Tibial nerve (tissue), 4 donors: ENCODE measurements at places on chromosomes 1 and 21.

DNA sequence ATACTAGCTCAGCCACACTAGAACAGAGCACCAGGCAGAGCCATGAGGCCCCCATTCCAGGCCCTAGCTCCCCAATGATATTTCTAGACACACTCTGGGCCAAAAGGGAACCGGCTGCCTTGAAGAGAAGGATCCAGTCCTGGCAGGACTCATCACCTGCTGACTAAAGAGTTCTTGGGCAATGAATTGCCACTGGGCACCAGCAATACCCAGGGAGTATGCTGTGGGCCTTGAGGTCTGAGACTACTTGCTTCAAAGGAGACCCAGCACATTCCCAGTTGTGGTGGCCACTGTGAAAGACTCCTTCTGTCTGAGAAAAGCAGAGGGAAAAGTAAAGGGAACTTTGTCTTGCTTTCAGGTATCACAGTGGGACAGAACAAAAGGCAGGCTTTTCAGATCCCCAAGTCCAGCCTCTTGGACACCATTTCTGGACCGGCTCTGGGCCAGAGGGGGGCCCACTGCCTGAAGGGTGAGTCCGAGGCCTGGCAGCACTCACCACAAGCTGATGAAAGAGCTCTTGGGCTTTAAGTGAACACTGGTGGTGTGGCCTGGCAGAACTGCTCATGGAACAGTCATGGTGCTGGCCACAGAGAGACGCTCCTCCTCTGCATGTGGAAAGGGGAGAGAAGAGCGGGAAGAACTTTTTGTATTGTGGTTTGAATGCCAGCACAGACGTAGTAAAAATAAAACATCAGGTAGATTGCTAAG is 72.5 kb downstream of the CDC42BPA start:
- no peaks in the 10 kb centered on the region for H3K36me3 ChIP-seq
- H3K27ac ChIP-seq: no peak overlapping the region
- no peak overlapping the region for H3K4me3 ChIP-seq
- DNase-seq: no peak
- no peaks in the 10 kb centered on the region for H3K27me3 ChIP-seq
- H3K4me1 ChIP-seq: peaks cover 32% of the 10 kb centered on the region

- H3K27me3 ChIP-seq: no peaks in the 10 kb centered on the region
- DNase-seq: no peak
- H3K4me1 ChIP-seq: no peaks in the 10 kb centered on the region
- H3K36me3 ChIP-seq: no peaks in the 10 kb centered on the region
- no peak overlapping the region for H3K27ac ChIP-seq
Observed at GRCh38 chr1:198809247-198809646, 170.4 kb downstream of the PTPRC start.

DNA sequence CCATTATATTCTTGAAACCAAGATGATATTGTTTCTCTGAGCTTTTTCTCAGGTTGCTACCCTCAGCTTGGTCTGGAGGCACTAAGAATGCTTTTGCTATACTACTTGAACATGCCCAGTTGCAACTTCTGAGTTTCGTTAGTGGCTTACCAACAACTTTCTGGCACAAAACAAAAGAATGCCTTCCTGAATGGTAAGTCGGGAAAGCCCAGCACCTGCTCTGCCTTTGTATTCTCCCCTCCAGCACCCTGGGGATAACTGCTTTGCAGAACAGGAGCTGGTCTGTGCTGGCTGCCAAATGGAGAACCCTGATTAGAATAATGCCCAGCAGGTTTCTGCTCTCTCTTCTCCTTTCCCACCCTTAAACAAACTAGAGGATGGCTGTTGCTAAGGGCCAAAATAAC is 149.3 kb downstream of the TGFB2 start:
- H3K27ac ChIP-seq: no peak overlapping the region
- no peaks in the 10 kb centered on the region for H3K27me3 ChIP-seq
- no peak overlapping the region for H3K4me3 ChIP-seq
- no peak for DNase-seq

GRCh38 chr1:235199441-235199840 is 38.4 kb upstream of the RBM34 start:
- DNase-seq: no peak
- H3K4me3 ChIP-seq: no peak overlapping the region
- no peaks in the 10 kb centered on the region for H3K4me1 ChIP-seq

GRCh38 chr1:106968644-106969043 is 87.8 kb upstream of the PRMT6 start:
- no peak for DNase-seq
- H3K36me3 ChIP-seq: no peaks in the 10 kb centered on the region
- H3K4me3 ChIP-seq: no peak overlapping the region
- no peak overlapping the region for H3K27ac ChIP-seq

DNA sequence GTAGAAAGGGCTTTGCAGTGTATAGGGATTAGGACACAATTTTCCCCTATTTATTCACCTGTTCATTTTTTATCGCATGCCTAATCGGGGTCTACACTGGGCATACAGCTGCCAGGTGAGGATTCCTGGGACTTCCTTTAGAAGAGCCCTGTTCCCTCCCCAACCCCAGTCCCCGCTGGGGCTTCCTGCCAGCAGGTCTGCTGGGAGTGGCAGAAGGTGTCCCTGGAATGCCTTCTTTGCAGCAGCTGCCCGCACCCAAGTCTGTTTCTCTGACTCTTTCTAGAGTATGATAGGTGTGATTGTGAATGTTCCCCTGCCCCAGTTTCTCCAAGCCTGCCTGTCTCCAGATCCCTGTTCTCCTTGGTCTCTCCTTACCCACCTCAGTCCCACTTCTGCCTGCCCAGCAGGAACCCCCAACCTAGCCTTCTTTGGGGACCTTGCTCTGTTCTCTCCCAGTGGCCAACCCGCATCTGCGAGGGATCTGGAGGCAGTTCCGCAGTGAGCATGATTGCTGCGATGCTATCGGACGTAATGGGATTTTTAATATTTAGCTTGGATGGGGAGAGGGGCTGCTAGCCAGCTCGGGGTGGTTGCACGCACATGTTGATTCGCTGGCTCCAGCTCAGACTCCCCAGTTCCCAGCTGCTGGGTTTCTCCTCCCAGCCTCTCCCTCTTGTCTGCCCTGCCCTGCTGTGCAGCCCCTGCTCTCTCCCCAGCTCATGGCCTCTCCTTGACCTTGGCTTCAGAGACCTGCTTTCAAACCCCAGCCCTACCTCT is 79.8 kb downstream of the EPHB2 start:
- no peaks in the 10 kb centered on the region for H3K36me3 ChIP-seq
- no peak for DNase-seq
- H3K27ac ChIP-seq: peak overlapping the region; percentile 54
- H3K4me3 ChIP-seq: no peak overlapping the region
- peaks cover 36% of the 10 kb centered on the region for H3K4me1 ChIP-seq

GRCh38 chr21:41482301-41482700 is 25.7 kb downstream of the TMPRSS2 start:
- H3K27ac ChIP-seq: no peak overlapping the region
- no peak overlapping the region for H3K4me3 ChIP-seq
- peaks cover 28% of the 10 kb centered on the region for H3K27me3 ChIP-seq
- no peaks in the 10 kb centered on the region for H3K36me3 ChIP-seq
- DNase-seq: no peak
